Vagina (tissue), 2 donors: ENCODE measurements at places on chromosomes 16 and 17.
A peak's percentile ranks its signal among the peaks of the same experiment; 100 is the strongest.

- no peaks in the 10 kb centered on the region for H3K27me3 ChIP-seq
- H3K27ac ChIP-seq: no peak overlapping the region
Measured at GRCh38 chr17:50653738-50654137, 19.1 kb downstream of the ABCC3 start.

- H3K4me3 ChIP-seq: no peak overlapping the region
- H3K36me3 ChIP-seq: no peaks in the 10 kb centered on the region
- no peak for DNase-seq
Measured at GRCh38 chr16:87584271-87584670, 18.0 kb upstream of the JPH3 start.

DNA sequence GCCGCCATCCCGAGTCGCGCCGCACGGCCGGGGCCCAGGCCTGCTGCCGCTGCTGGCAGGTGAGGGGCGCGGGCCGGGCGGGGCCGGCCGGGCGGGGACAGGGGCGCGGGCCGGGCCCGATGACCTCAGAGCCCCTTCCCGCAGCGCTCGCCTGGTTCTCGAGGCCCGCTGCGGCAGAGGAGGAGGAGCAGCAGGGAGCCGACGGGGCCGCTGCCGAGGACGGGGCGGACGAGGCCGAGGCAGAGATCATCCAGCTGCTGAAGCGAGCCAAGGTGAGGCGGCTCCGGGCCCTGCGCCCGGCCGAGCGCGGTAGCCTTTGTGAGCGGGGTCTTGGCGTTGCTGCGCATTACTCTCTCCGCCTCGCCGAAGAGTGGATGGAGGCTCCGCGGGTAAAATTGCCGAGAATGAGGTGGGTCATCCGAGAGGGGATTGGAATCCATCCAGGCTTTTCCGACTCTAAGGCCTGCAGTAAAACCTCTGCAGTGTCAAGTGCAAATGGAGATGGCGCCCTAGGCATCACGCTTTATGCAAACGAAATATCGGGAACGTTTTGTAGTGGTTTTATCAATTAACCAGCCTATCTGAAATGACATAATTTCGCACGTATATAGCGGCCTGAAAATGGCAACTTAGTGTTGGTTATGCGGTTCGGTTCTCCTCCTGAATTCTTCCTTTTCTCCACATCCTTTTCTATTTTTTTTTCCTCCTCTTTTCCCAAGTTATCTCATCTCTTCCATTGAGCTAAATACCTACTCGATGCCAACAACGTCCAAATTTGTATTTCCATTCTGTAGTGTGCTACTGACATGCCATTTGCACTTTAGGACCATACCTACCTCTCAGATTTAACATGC, 577 bp downstream of the TTC19 start:
- no peak for DNase-seq
- no peaks in the 10 kb centered on the region for H3K27me3 ChIP-seq
- H3K27ac ChIP-seq: peak overlapping the region; percentile 93
- H3K4me1 ChIP-seq: peaks cover 17% of the 10 kb centered on the region
- no peaks in the 10 kb centered on the region for H3K36me3 ChIP-seq
- H3K4me3 ChIP-seq: peak overlapping the region; percentile 71

- DNase-seq: no peak
- H3K4me1 ChIP-seq: no peaks in the 10 kb centered on the region
- H3K27ac ChIP-seq: no peak overlapping the region
- H3K27me3 ChIP-seq: no peaks in the 10 kb centered on the region
- H3K4me3 ChIP-seq: no peak overlapping the region
Measured at GRCh38 chr16:64590513-64590912, 531.4 kb downstream of the CDH11 start.

DNA sequence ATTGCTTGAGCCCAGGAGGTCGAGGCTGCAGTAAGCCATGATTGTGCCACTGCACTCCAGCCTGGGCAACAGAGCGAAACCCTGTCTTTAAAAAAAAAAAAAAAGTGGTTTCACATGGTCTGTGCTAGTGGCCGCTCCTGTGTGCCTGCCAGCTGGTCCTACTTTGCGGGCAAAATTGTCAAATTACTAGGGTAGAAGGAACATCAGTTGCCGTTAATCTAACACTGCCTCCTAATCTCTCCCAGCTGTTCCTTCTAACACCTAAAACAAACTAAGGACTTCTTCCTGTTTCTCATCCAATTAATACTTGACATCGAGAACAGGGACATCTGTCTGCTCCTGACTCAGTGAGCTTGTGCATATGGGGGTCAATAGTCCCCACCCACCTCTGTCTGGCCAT, 23.9 kb downstream of the TMEM11 start:
- H3K36me3 ChIP-seq: no peaks in the 10 kb centered on the region
- peaks cover 16% of the 10 kb centered on the region for H3K4me1 ChIP-seq
- H3K27ac ChIP-seq: no peak overlapping the region
- H3K27me3 ChIP-seq: no peaks in the 10 kb centered on the region
- no peak for DNase-seq

DNA sequence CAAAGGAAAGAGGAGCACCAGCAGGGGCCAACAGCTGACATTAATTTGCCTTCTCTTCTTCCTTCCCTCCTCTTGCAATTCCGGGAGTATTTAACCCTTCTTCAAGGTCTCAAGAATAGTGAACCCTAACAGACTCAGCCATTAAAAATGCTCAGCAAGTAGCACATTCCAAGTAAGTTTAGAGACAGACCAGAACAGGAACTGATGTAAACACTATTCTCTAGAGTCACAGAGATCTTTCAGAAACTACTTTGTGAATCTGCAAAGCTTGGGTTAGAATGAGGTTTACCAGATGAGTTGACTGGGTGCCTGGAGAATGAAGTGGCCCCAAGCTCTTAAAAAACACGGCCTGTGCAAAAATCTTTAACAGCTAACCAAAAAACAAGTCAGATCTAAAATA, 50.9 kb downstream of the TEX2 start:
- no peak overlapping the region for H3K27ac ChIP-seq
- no peak for DNase-seq
- H3K36me3 ChIP-seq: peaks cover 11% of the 10 kb centered on the region
- no peaks in the 10 kb centered on the region for H3K27me3 ChIP-seq

GRCh38 chr16:16982614-16983013, 488.1 kb downstream of the XYLT1 start:
- DNase-seq: no peak
- H3K4me1 ChIP-seq: no peaks in the 10 kb centered on the region
- no peaks in the 10 kb centered on the region for H3K27me3 ChIP-seq
- no peak overlapping the region for H3K27ac ChIP-seq
- H3K4me3 ChIP-seq: no peak overlapping the region
- H3K36me3 ChIP-seq: no peaks in the 10 kb centered on the region

DNA sequence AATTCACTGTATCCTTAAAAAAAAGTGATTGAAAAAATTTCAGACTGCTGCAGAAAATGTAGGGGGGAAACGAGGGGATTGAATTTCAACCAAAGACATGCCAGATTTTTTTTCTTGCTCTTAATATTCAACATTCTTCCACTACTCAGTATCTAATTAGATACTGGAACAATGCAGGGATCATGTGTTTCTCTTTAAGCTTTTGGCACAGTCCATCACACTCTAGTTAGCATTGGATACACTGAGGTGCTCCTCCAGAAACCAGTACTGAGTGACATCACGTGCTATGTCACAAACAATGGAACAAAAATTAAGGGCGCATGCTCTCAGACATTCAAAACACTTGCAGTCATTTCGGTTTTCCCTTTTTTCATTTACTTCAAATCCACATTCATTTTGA, 298.6 kb upstream of the PSMD7 start:
- H3K4me3 ChIP-seq: no peak overlapping the region
- no peaks in the 10 kb centered on the region for H3K36me3 ChIP-seq
- H3K27me3 ChIP-seq: no peaks in the 10 kb centered on the region
- DNase-seq: no peak
- H3K27ac ChIP-seq: no peak overlapping the region
- H3K4me1 ChIP-seq: no peaks in the 10 kb centered on the region

GRCh38 chr17:38464251-38464722, 36.0 kb downstream of the ARHGAP23 start:
- H3K27ac ChIP-seq: peak overlapping the region; percentile 97
- no peaks in the 10 kb centered on the region for H3K27me3 ChIP-seq
- H3K4me1 ChIP-seq: peaks cover 73% of the 10 kb centered on the region
- no peaks in the 10 kb centered on the region for H3K36me3 ChIP-seq

DNA sequence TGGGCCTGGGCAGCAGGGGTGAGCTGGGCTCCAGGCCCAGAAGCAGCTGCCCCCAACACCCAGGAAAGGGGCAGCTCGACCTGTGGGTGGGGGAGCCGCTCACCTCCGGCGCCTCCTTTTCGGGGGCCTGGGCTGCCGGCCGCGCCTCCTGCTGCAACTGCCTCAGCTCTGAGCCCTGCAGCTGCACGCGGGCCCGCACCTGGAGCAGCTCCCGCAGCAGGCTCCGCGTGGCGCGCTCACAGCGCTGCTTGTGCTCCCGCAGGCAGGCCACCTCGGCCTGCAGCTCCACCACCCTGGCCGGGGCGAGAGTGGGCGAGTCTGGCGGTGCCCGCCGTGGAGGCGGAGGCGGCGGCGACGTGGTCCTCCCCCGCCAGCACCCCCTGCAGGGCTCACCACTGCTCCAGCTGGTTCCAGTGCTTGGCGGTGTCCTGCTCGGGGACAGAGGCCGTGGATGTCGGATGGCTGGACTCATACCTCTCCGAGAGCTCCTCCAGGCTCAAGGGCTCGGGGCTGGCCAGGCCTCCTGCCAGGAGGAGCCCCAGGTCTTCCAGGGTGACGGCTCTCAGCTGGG, 868 bp downstream of the CCDC154 start:
- no peaks in the 10 kb centered on the region for H3K4me1 ChIP-seq
- H3K4me3 ChIP-seq: no peak overlapping the region
- no peak overlapping the region for H3K27ac ChIP-seq
- H3K36me3 ChIP-seq: no peaks in the 10 kb centered on the region
- no peaks in the 10 kb centered on the region for H3K27me3 ChIP-seq
- no peak for DNase-seq

- DNase-seq: no peak
- H3K4me3 ChIP-seq: no peak overlapping the region
- H3K4me1 ChIP-seq: peaks cover 38% of the 10 kb centered on the region
- H3K27ac ChIP-seq: no peak overlapping the region
- H3K27me3 ChIP-seq: no peaks in the 10 kb centered on the region
Measured at GRCh38 chr16:1525871-1526607, 7.4 kb upstream of the TMEM204 start.

DNA sequence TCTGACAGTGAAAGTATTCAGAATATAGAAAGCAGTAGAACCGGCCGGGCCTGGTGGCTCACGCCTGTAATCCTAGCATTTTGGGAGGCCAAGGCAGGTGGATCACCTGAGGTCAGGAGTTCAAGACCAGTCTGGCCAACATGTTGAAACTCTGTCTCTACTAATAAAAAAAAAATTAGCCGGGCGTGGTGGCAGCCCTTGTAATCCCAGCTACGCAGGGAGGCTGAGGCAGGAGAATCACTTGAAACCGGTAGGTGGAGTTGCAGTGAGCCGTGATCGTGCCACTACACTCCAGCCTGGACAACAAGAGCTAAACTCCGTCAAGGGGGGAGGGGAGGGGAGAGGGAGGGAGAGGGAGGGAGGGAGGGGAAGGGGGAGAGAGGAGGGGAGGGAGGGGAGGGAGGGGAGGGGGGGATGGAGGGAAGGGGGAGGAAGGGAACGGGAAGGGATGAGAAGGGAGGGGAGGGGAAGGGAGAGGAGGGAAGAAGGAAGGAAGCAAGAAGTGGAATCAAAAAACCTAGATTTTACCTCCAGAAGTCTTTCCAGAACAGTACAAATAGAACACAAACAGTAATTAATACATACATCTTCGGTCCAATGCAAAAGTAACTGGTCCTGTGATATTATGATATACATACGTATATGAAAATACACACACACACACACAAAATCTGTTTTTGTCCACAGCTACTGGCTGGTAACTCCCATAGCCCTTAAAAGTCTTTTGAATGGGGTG, 10.9 kb upstream of the NT5C start:
- H3K4me3 ChIP-seq: no peak overlapping the region
- H3K27ac ChIP-seq: no peak overlapping the region

GRCh38 chr16:57305159-57305811, 20.8 kb upstream of the PLLP start:
- H3K36me3 ChIP-seq: no peaks in the 10 kb centered on the region
- peaks cover 10% of the 10 kb centered on the region for H3K4me1 ChIP-seq
- peak overlapping the region; percentile 65 for H3K27ac ChIP-seq
- H3K27me3 ChIP-seq: no peaks in the 10 kb centered on the region
- no peak overlapping the region for H3K4me3 ChIP-seq

DNA sequence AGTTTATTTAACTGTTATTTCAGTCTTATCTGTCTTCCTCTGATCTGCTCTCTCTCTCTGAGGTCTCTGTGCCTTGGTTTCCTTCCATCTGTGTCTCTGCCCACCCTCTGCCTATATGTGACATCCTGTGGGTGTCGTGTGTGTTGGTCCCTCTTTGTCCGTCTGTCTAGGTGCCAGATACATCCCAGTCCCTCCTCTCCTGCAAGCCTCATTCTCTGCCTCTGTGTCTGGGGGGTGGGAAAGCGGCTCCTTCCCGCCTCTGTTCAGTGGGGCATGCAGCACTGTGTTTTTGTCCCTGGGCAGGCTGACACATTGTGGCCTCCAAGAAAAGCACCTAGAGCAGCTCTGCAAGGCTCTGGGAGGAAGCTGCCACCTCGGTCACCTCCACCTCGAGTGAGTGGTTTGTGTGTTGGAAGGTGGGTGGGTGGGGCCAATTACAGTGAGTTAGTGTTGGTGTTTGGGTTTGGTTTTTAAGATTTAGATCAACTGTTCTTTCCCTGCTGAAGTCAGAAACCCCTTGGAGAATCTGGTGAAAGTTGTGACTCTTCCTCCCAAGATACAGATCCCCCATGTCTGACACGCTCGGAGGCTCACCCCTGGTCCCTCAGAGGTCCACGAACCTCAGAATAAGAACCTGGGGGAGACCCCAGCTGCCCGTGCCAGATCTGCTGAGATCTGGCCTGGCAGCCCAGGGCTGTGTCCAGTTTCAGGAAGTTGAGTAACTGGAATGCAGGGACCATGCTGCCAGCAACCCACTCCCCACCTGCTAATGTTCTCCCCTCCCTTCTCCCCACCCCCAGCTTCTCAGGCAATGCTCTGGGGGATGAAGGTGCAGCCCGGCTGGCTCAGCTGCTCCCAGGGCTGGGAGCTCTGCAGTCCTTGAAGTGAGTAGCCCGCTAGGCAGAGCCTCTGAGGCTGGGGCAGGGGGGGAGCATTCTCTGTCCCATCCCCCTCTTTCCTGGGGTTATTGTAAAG, 50.9 kb upstream of the CPNE2 start:
- H3K27me3 ChIP-seq: no peaks in the 10 kb centered on the region
- H3K4me3 ChIP-seq: no peak overlapping the region
- H3K27ac ChIP-seq: no peak overlapping the region
- DNase-seq: no peak

- H3K4me1 ChIP-seq: peaks cover 25% of the 10 kb centered on the region
- no peak overlapping the region for H3K4me3 ChIP-seq
- no peak for DNase-seq
- no peaks in the 10 kb centered on the region for H3K36me3 ChIP-seq
Measured at GRCh38 chr17:81550285-81550684, 1.9 kb downstream of the FAAP100 start.
